ENCODE measurements at places on chromosomes 2 and 18.

- DNase-seq: no peak
Measured at GRCh38 chr2:97919858-97920257, 75.9 kb downstream of the TMEM131 start.

DNA sequence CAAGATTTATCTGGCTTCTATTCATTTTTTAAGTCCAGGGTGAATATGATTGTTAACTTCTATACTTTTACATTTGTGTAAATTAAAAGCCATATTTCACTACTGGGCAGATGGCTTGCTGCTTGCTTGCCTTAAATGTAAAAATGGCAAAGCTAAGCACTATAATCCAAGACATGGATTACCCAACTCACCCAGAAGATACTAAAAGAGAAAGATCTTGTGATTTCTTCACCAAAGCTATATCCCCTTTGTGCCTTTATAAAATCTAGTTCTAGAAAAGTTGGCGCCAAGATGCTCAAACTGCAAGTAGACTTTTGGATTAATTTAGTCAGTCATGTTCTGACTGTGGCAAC, 48.7 kb upstream of the PKDCC start:
- no peak for DNase-seq

DNA sequence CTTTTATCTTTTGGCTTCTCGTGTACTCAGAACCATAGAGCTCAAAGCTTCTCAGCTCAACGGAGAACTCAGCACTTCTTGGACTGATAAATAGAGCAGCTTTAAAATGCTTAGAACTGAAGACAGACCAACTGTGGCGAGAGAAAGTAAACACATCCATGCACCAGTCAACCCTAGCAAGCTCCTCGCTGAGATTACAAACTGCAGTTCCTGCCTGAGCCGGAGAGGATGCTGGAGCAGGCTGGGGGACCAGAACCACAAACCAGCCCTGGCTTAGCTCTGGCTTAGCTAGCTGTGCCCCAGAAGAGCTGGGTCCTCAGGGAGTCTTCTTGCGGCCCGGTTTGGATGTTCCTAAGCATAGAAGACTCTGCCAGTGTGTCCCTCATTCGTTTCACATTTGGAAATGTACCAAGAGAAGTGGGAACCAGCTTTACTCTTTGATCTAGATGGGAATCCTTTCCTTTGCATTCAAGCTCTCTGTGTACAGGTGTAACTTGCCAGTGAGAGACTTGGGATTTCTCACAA, 5.6 kb downstream of the PAX8 start:
- peak; percentile 30 for DNase-seq

GRCh38 chr2:236887531-236887930, 198.2 kb upstream of the COPS8 start:
- DNase-seq: no peak

DNA sequence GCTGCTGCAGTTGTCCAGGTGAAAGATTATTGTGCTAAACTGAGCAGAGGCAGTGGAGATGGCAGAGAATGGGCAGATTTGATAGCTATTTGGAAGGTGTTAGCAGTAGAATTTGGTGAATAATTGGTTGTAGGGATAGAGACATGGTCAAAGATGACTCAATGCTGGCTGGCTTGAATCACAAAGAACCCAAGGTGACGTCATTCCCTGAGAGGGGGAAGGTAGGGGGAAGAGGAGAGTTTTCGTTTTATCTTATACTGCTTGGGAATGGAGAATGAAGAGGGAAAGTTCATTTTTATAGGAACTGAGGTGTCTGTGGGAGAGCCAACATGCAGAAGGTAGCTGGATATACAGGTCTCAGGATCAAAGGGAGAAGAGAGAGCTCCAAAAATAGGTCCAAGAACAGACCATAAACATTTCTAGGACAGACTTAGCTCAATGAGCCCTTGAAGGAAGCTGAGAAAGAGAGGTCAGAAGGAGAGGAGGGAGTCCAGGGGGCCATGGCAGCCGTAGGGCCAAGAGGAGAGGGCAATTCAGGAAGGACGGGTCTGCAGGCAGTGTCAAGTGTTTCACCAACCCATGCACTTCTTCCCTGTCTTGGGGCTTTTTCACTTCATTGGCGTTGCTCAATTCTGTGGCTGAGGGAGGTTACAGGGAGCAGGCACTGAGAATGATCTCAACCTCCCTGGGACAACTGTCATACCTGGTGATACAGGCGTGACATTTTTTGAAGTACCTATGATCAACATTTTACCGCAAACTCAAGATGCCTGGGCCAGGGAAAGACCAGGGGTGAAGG, 281.3 kb downstream of the TDRD15 start:
- no peak for DNase-seq

GRCh38 chr2:218517434-218518206, 50.5 kb downstream of the USP37 start:
- no peak for DNase-seq

- DNase-seq: no peak
Measured at GRCh38 chr2:98478088-98478551, 33.5 kb downstream of the INPP4A start.

- DNase-seq: no peak
Measured at GRCh38 chr2:213537579-213537978, 253.3 kb downstream of the SPAG16 start.

DNA sequence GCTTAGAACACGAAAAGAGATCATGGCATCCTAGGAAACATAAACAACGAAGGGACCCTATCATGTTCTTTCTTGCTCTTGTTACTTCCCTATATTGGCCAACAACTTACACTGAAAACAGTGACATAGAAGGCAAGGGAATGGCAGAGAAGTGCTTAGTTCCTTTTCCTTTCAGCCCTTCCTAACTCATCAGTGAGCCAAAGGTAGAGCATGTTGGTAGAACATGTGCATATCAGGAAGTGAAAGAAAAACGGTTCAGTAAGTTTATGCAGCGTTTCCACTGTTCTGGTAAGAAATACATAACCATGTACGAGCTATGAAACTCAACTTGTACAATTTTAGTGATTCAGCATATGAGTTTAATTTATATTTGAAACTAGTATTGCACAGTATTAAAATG, 21.7 kb downstream of the AKAIN1 start:
- no peak for DNase-seq

- DNase-seq: peak; percentile 61
Measured at GRCh38 chr2:46776687-46777327, 138.8 kb downstream of the MCFD2 start.

DNA sequence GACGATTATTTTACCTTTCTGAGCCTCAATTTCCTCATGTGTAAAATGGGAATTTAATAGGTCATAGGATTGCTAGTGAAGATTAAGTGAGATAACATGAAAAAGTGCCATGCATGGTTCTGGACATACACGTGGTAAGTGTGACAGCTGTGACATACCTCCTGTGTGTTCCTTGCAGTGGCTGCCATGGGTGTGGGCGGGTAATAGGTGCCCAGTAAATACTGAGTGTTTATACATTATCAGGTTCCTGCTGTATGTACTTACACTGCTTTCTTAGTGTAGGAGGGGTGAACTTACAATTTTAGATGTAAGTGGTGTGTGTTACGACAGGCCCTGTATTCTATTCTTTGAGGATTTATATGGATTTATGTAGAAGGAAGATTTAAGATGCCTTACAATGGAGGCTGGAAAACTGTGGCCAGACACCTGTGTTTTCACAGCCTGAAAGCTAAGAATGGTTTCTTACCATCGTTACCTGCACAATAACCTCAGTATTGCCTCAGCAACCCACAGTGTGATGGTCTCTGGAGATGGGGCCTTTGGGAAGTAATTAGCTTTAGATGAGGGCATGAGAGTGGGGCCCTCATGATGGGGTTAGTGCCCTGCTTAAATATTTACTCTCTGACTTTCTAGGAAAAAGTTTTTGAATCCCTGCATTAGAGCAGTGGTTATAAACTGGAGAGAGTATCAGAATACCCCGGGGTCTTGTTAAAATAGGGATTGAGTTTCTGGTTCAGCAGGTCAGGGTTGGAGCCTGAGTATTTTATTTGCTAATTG, 78.1 kb downstream of the ASAP2 start:
- DNase-seq: no peak

DNA sequence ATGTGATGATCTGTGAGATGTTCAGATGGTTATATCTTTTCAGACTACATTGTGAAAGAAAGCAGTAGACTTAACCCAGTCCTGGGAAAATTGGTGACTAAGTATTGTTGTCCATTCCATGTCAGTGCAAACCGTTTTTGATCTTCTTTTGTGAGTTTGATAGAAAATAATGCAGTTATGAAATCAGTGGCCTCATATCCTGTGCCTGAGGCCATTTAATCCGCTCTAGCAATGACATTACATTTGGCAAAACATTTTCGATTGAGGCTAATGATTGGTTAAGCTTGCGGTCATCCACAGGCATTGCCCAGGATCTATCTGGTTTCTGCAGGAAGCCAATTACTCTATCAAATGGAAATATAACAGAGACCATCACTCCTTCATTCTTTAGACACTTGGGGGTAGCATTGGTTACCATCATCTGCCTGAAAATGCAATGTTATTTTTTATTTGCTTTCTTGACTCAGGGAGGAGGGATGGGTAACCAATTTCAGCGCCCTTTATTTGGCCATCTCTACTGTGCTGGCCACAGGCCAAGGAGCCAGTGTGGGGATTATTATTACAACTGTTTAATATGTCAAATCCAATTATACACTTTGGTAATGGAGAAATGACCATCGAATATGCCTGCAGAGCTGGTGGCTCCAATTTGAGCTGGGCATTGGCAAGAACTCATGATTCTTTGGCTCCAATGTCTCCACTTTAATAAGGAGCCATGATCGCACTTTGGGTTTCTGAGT, 33.6 kb downstream of the TRIB2 start:
- no peak for DNase-seq

GRCh38 chr2:74017223-74017622, 32.5 kb downstream of the TET3 start:
- no peak for DNase-seq

- DNase-seq: no peak
Measured at GRCh38 chr2:67277450-67277849, 119.7 kb upstream of the ETAA1 start.

GRCh38 chr2:86221066-86221684, 21.9 kb downstream of the MRPL35 start:
- DNase-seq: no peak
